ENCODE measurements at places on chromosomes 12 and 14. TPM values are rescaled to one million over a fixed set of nuclear protein-coding genes. Genes with fewer than 3 reads are reported as not detected.

The TAS2R30 gene
- total RNA-seq: 3.6 TPM

The FGD6 gene
- total RNA-seq: 6.1 TPM

The KRT73 gene
- total RNA-seq: not detected

The JPH4 gene
- total RNA-seq: not detected

The CCDC38 gene
- not detected for total RNA-seq

The DAO gene
- not detected for total RNA-seq

The P2RX2 gene
- total RNA-seq: not detected

The DPY19L2 gene
- total RNA-seq: 2.3 TPM

The HVCN1 gene
- total RNA-seq: 10.1 TPM

The MRPL52 gene
- total RNA-seq: 64.3 TPM

The SLC24A4 gene
- total RNA-seq: under 0.01 TPM

The TAC3 gene
- not detected for total RNA-seq

The AREL1 gene
- 25.8 TPM for total RNA-seq

The PALS1 gene
- 26.5 TPM for total RNA-seq

The SLC17A8 gene
- not detected for total RNA-seq

The PLBD1 gene
- total RNA-seq: 2.3 TPM

The KERA gene
- total RNA-seq: not detected

The LRCOL1 gene
- total RNA-seq: not detected

The ATP2A2 gene
- total RNA-seq: 144 TPM

The DDN gene
- 0.15 TPM for total RNA-seq

The KITLG gene
- total RNA-seq: 71.6 TPM

The RPL6 gene
- 1,534 TPM for total RNA-seq

The PTPRB gene
- 0.73 TPM for total RNA-seq

The SDR9C7 gene
- total RNA-seq: 0.15 TPM

The DHH gene
- under 0.01 TPM for total RNA-seq

The TPPP2 gene
- not detected for total RNA-seq

The SYT10 gene
- total RNA-seq: not detected

The TAS2R42 gene
- not detected for total RNA-seq

The ESR2 gene
- total RNA-seq: 0.29 TPM

The SMIM10L1 gene
- 6.0 TPM for total RNA-seq

The KRT72 gene
- not detected for total RNA-seq

The SIX4 gene
- total RNA-seq: 24.8 TPM

The HOXC10 gene
- total RNA-seq: not detected

The C12orf54 gene
- not detected for total RNA-seq

The GALNT9 gene
- 0.29 TPM for total RNA-seq

The EFS gene
- total RNA-seq: 1.7 TPM

The ZNF605 gene
- total RNA-seq: 12.2 TPM

The CCDC197 gene
- total RNA-seq: not detected

The TMTC1 gene
- 44.1 TPM for total RNA-seq

The SRRM4 gene
- total RNA-seq: under 0.01 TPM

The NRXN3 gene
- under 0.01 TPM for total RNA-seq

The HOXC12 gene
- not detected for total RNA-seq

The ACVRL1 gene
- 164 TPM for total RNA-seq

The SOAT2 gene
- total RNA-seq: not detected

The OTOGL gene
- under 0.01 TPM for total RNA-seq

The PTPN21 gene
- total RNA-seq: 10.3 TPM
